ENCODE measurements at places on chromosomes 3 and 15. TPM values are rescaled to one million over a fixed set of nuclear protein-coding genes. Genes with fewer than 3 reads are reported as not detected.

DNA sequence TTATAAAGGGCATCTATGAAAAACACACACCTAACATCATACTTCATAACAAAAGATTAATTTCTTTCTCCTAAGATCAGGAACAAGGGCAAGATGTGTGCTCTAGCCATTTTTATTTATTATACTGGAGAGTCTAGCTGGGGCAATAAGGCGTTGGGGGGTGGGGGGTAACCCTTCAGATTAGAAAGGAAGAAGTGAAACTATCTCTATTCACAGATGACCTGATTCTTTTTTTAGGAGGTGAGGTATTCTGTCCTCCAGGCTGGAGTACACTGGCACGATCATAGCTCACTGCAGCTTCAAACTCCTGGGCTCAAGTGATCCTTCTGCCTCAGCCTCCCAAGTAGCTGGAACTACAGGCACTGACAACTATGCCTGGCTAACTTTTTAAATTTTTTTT lies 89.5 kb upstream of the MANF start:
- H3K4me1 ChIP-seq: no peaks in the 10 kb centered on the region
- DNase-seq: no peak
- no peaks in the 10 kb centered on the region for H3K36me3 ChIP-seq
- H3K27me3 ChIP-seq: no peaks in the 10 kb centered on the region

GRCh38 chr15:62046078-62046743 lies 14.0 kb downstream of the VPS13C start:
- H3K27me3 ChIP-seq: no peaks in the 10 kb centered on the region
- H3K36me3 ChIP-seq: no peaks in the 10 kb centered on the region
- no peak overlapping the region for H3K4me3 ChIP-seq

- H3K4me1 ChIP-seq: peaks cover 18% of the 10 kb centered on the region
- no peaks in the 10 kb centered on the region for H3K36me3 ChIP-seq
- H3K27me3 ChIP-seq: no peaks in the 10 kb centered on the region
- H3K27ac ChIP-seq: no peak overlapping the region
- H3K4me3 ChIP-seq: no peak overlapping the region
These were observed 2.8 kb downstream of the TAGLN3 start for GRCh38 chr3:112001526-112001925.

- no peak overlapping the region for H3K4me3 ChIP-seq
- no peaks in the 10 kb centered on the region for H3K36me3 ChIP-seq
- H3K27ac ChIP-seq: no peak overlapping the region
- no peaks in the 10 kb centered on the region for H3K27me3 ChIP-seq
- no peaks in the 10 kb centered on the region for H3K4me1 ChIP-seq
- DNase-seq: no peak
These were observed 4.6 kb upstream of the TBL1XR1 start for GRCh38 chr3:177201700-177202397.

DNA sequence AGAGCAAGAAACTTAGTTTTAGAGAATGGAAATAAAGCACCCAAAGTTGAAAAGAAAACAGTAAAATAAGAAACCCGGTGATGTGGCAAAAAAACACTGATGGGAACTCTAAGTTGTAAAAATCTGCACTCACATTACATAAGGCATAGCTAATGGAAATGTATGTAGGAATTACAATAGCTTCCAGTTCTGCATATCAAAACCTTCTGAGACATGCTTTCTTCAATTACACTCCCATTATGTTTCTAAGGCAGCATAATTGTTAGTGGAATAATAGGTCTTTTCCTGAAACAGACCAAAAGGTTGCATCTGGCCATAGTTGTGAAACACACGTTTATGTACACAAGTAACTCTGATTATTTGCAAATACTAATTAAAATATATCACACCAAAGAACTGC lies 41.4 kb downstream of the SLC30A4 start:
- no peak for DNase-seq
- no peak overlapping the region for H3K27ac ChIP-seq
- no peaks in the 10 kb centered on the region for H3K27me3 ChIP-seq
- no peak overlapping the region for H3K4me3 ChIP-seq
- H3K4me1 ChIP-seq: no peaks in the 10 kb centered on the region
- peaks cover 43% of the 10 kb centered on the region for H3K36me3 ChIP-seq

AHSG gene
- total RNA-seq: not detected

GP9 gene
- not detected for total RNA-seq

A4GNT gene
- not detected for total RNA-seq
